ENCODE measurements at places on chromosomes 1 and 21.
A peak's percentile ranks its signal among the peaks of the same experiment; 100 is the strongest.

- DNase-seq = peak; percentile 8
Observed at GRCh38 chr1:199549421-199549820, 478.1 kb upstream of the NR5A2 start.

GRCh38 chr21:35506771-35507170 is 457.7 kb upstream of the RUNX1 start:
- DNase-seq = no peak

DNA sequence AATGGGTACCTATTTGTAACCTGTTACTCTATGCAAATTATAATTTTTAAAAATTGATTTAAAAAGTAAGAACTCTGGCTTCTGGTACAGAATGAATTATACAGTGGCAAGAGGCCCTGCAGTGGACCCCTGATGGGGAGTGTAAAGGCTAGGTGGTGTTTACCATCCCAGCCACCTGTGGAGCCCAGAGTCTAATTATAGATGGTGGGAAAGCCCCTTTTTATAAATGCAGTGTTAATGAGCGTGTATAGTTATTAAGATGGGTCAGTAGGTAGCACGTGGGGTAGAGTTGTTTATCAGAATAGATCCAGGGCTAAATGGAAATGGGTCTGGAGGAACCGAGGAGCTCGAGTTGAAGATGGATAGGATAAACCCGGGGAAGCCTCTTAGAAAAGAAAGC is 13.9 kb upstream of the PRELP start:
- no peak for DNase-seq

DNA sequence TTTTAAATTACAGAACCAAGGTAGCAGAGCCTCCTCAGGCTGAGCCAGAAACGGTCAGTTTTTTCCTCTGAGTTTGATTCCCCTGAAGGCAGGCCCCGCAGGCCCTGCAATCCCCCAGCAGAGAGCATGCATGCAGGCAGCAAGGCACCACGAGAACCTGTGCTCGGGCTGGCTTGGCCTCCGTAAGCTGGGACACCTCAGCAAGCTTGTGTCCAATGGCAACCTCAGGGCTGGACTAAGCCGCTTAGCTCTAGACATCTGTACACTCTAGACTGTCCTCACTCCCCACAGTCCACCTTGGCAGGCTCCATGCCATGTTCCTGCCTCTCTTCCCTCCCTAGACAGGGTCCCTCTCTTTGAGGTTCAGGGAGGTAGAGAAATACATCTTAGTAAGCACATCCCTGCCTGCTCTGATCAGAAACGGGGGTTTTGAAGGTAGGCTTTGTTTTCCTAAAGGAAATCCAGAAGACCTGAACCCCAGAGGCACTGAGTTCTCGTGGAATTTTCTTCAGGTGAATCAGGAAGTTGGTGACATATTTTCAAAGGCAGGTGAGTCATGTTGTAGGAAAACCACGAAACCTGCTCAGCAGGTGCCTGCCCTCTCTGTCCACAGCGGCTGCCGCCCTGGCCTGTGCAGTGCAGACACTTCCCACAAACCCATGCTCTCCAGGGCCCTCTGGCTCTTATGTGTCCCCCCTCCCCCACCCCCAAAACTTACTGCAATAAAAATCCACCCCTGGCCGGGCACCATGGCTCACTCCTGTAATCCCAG is 7.0 kb downstream of the TMEM63A start:
- DNase-seq = no peak

DNA sequence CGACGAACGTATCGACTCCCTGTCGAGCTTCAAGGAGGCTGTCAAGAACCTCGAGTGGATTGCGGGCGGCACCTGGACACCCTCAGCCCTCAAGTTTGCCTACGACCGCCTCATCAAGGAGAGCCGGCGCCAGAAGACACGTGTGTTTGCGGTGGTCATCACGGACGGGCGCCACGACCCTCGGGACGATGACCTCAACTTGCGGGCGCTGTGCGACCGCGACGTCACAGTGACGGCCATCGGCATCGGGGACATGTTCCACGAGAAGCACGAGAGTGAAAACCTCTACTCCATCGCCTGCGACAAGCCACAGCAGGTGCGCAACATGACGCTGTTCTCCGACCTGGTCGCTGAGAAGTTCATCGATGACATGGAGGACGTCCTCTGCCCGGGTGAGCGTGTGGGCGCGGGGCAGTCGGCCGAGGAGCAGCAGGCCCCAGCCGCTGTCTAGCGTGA is 28.0 kb downstream of the COL6A2 start:
- DNase-seq = no peak

- peak; percentile 96 for DNase-seq
Observed at GRCh38 chr1:19715334-19716203, 50.9 kb downstream of the HTR6 start.

GRCh38 chr1:12640237-12640957 is 3.5 kb upstream of the AADACL4 start:
- no peak for DNase-seq

DNA sequence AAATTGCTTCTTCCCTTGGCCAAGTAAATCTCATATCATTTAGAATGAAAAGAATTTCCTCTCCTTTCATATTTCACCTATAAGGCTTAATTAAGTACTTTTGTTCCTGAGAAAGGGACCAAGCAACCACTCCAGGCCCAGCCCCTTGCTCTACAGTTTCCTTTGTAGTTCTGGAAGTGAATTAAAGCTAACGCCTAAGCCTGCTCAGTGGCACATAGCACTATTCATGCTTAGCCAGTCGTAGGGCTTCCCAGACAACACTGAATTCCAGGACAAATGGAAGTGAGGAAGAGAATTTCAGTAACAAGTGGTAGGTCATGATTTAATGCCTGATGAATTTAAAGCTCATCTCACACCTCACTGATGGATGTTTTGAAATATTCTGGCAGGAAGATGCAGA is 73.3 kb downstream of the RPAP2 start:
- no peak for DNase-seq

DNA sequence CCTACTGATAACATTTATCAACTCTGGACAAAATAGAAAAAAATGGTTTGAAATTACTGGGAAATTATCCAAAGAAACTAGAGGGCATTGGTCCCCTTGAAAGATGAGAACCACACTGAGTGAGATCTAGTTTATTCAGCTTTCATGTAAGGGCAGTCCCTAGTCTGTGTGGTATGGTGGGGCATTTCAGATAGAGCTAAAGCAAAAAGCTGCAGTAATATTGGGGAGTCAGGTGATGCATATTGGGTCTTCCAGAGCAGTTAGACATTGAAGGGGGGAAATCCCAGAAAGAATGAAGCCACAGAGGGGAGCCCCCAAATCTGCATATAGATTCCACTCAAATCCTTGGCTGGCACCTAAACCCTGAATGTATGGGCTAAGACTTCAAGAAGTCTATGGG is 347.7 kb upstream of the POU3F1 start:
- DNase-seq = no peak

DNA sequence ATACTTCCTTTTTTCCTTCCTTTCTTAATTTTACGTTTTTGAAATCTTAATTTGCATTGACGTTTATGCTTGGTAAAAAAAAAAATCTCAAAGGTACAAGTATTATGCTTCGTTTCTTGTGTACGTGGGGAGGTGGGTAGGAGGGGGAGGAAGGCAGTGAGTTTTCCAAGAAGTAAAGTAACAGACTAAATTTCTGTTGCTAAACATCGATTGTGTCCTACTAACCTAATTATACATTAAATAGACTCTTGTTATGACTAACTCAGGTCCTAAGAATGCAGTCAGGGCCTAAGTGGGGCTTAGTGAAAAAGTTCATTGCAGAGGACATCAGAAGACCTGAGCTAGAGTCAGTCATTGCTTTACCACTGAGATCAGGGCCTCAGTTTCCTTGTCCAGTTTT is 17.5 kb downstream of the NEK7 start:
- DNase-seq = peak; percentile 50

DNA sequence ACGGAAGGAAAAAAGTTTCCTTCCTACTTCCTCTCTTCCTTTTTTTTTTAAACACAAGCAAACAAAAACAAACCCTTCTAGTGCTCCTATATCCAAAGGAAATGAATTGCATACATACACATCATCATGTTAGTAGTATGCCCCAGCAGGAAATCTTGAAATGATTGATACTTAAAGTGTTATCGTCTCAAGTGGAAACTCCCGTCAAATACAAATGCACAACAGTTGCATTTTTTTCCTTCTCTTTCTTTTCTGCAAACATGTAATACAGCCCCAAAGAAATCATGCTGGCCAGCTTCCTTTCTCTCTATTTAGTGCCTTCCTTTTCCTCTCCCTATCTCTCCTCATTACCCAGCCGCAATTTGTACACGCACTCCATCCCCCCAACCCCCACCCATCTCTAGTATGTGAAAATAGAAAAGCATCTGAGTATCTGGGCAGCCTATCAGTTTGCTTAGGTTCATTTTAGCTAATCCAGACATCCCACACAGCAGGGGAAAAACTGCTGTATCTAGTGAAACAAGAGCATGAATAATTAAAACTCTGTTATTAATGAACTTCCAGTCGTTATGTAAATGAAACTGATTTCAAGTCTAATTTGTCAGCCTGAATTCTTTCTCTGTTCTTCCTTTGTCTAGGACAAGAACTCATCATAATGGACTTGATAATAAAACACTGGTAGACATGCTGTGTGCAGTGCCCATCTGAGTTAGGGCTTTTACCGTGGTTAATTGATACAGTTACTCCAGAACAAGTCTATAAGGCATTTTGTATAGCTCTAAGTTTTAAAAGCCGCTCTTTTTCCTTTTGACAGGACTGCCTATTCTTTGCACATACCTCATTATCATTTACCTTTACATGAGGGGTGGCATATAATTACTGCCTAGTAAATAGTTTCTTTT is 336.5 kb upstream of the ADGRL2 start:
- no peak for DNase-seq

- DNase-seq = peak; percentile 81
Observed at GRCh38 chr1:220001095-220001501, 45.2 kb downstream of the EPRS1 start.

DNA sequence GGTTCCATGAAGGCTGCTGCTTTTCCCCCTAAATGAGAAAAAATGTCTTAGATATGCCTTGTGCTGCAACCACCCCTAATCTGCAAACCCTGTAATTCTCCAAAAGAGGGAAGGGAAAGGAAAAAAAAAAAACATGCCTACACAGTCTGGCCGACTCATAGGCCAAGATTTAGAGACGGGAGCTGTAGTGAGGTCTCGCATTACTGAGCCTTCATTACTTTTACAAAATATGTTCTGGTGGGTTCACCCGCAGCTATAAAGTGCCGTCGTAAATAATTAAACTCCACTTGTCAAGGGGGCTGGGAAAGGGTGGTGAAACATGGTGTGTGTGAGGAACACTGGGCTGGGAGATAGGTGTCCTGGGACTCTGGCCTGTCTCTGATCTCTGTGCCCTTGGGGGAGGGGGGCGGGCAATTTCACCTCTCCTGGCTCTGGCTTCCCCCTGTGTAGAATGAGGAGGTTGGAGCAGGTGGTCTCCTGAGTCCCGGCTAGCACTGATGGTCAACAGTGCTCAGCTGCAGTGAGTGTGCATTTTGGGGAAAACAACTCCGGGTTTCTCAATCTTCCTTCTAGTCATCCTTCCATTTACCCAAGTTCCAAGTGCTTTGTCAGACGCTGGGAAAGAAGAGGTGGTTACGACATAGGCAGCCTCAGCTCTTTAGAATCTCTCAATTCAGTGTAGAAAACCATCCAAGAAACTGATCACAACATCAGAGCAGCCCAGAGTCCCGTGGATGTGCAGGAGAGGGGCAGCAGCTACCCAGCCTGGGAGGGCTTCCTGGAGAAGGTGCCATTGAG is 82.3 kb downstream of the ACTL8 start:
- no peak for DNase-seq

DNA sequence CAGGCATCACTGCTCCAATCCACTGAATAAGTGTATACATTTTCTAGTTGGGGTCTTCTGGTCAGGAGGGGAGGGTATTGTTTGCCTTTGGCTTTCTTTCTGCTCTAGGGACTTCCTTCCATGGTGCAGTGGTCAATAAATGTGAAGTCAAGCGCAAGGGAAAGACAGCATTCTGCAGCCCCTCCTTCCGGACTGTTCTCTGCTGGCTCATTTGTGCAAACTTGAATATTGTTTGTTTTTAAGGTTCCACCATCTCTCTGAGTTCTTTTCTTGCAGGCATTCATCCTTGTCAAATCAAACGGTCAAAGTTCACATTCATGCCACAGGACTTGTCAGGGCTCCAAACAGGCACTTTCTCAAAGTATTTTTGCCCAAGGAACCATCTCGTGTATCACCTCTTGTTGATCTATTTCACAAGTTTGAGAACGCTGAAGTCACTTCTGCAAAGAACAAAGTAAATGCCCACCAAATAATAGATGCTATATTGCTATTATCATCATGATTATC is 205.6 kb upstream of the KAZN start:
- no peak for DNase-seq

GRCh38 chr1:220908757-220909156 is 29.5 kb downstream of the HLX start:
- peak; percentile 33 for DNase-seq

- DNase-seq = no peak
Observed at GRCh38 chr1:47725511-47725991, 271.6 kb downstream of the TRABD2B start.

DNA sequence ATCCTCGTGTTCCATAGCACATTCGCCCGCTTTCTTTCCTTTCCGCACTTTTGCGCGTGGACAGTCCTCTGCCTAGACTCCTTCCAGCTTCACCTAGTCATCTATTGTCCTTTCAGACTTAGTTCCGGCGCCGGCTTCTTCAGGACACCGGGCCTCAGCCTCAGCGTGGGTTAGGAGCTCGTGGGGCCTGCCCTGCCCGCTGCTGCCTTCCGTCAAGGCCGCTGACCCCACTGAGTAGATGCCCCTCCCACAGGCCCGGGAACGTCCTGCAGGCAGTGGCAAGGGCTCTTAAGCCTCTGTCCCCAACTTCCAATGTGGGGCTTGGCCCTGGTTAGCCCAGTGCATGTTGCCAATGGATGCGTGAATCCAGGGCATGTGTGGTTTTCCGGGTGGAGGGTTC is 11.4 kb downstream of the DMRTB1 start:
- no peak for DNase-seq

- DNase-seq = no peak
Observed at GRCh38 chr1:154725865-154726264, 117.9 kb upstream of the ADAR start.

DNA sequence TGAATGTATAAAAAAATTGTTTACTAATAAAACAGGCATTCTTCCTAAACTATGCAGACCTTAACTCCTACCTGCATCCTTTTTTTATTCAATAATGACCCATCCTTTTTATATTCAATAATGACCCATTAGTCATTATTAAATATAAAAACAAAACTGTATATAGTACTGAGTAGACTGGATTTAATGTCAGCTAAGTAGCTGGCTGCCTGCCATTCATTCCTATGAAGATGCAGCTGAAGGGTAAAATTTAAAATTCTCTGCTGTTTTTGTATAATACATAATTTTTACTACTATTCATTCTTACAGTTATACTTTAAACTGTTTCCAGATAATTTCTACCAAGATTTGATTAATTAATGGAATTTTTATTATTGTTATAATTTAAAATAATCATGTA is 79.3 kb downstream of the DENND1B start:
- DNase-seq = peak; percentile 44

- no peak for DNase-seq
Observed at GRCh38 chr1:212260557-212261355, 24.5 kb upstream of the PPP2R5A start.
